AG20443 (cell line): ENCODE measurements at places on chromosomes 5 and 9.
A peak's percentile ranks its signal among the peaks of the same experiment; 100 is the strongest.

DNA sequence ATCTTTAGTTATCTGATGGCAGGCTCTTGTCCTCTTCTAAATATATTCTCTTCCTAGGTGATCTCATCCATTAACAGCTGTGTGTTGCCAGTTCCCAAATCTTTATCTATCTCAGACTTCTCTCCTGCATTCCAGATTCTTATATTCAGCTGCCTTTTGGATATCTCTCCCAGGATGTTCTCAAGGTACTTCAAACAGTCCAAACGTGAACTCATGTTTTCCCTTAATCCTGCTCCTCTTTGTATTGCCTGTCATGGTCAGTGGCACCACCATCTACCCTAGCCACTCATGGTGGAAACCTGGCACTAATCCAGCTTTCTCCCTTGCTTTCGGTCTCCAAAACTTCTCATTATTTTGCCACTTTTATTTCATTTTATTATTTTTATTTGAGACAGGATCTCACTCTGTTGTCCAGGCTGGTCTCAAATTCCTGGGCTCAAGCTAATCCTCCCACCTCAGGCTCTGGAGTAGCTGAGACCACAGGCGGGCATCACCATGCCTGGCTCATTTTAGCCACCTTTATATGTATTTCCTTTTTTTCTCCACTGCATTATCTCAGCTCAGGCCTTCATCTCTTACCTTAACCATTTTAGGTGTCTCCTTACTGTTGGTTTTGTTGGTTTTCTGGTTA lies 3.8 kb downstream of the ZFYVE16 start:
- no peak for DNase-seq

DNA sequence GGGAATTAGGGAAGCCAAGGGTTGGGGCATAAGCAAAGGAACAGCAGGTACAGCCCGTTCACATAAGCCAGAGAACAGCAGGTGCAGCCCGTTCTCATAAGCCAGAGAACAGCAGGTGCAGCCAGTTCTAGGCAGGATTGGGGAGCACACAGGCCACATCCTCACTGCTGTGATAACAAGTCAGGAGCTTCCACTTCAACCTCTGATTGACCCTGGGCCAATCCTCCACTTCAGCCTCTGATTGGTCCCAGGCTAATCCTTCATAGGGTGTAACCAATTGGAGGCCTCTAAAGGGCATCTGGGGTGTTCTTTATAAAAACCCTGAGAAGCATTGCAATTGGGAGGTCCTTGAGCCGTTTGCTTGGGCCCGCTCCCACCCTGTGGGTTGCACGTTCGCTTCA lies 27.5 kb downstream of the CEL start:
- DNase-seq, result peak; percentile 9

GRCh38 chr5:38636626-38637025 lies 80.2 kb upstream of the LIFR start:
- DNase-seq, result no peak

- DNase-seq, result no peak
These were observed 339.3 kb upstream of the NUDT12 start for GRCh38 chr5:103901885-103902284.

GRCh38 chr5:128407944-128408343 lies 130.1 kb downstream of the FBN2 start:
- DNase-seq, result no peak

DNA sequence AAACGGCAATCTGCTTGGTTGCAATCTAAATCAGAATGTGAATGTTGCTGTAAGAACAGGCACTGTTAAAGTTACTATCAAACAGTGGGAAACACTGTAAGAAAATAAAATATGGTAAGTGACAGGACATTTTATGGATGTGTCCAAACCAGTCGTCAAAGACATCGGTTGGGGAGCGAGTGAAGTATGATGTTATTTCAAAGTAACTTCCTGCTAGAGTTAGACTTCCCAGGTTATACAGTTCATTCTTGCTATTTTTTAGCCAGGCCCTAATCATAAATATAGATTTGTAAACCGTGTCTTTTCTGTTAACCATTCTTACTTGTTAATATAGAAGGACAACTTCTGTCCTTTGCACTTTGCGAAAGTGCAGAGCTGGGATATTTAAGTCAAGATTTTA lies 30.2 kb downstream of the LIX1 start:
- no peak for DNase-seq
